ENCODE measurements at places on chromosomes 6 and 20. TPM values are rescaled to one million over a fixed set of nuclear protein-coding genes. Genes with fewer than 3 reads are reported as not detected.

GRCh38 chr20:24953621-24954133 lies 4.6 kb downstream of the CST7 start:
- no peak overlapping the region for H3K4me3 ChIP-seq
- H3K36me3 ChIP-seq: no peaks in the 10 kb centered on the region
- H3K27me3 ChIP-seq: no peaks in the 10 kb centered on the region
- no peaks in the 10 kb centered on the region for H3K4me1 ChIP-seq
- no peak overlapping the region for H3K27ac ChIP-seq
- no peak for DNase-seq

DNA sequence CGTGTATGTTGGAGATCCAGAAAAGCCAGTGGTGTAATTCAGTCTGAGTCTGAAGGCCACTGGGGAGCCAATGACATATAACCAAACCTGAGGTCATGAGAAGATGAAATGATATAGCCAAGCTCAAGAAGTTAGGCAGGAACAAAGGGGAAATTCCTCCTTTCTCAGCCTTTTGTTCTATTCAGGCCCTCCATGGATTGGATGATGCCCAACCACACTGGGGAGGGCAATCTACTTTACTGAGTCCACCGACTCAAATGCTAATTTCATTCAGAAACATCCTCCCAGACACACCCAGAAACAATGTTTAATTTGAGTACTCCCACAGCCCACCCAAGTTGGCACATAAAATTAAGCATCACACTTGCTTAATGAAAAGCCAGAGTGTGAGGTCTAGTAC lies 183.6 kb downstream of the GJA1 start:
- no peaks in the 10 kb centered on the region for H3K27me3 ChIP-seq
- no peak overlapping the region for H3K4me3 ChIP-seq
- H3K27ac ChIP-seq: no peak overlapping the region
- DNase-seq: no peak
- H3K36me3 ChIP-seq: no peaks in the 10 kb centered on the region

The ARMC2 gene
- polyA plus RNA-seq: 1.4 TPM

The GJA10 gene
- not detected for polyA plus RNA-seq

GRCh38 chr20:54452277-54452676 lies 23.1 kb upstream of the DOK5 start:
- no peak overlapping the region for H3K4me3 ChIP-seq
- no peaks in the 10 kb centered on the region for H3K27me3 ChIP-seq
- no peaks in the 10 kb centered on the region for H3K36me3 ChIP-seq

DNA sequence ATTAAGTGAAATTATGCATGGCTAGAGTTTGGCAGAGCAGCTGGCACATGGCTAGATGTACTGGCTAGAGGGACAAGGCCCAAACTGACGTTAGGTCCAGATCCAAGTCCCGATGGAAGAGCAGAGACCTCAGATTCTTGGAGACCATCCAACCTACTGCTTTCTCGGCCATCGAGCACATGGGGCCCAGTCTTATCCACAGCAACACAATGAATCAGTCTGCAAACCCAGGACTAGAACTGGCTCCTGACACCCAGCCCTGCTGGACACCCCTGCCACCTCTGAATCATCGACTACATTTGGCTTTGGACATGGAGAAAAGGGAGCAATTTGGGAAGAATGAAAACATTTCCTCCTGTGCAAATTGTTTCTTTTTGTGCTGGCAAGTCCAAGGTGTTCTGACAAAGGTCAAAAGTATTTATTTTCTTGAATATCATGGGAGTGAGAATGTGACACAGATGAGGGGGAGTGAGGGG lies 23.9 kb upstream of the YWHAB start:
- no peaks in the 10 kb centered on the region for H3K36me3 ChIP-seq
- H3K4me1 ChIP-seq: no peaks in the 10 kb centered on the region
- no peak overlapping the region for H3K27ac ChIP-seq
- H3K4me3 ChIP-seq: no peak overlapping the region
- peak; percentile 56 for DNase-seq
- H3K27me3 ChIP-seq: no peaks in the 10 kb centered on the region

The FRK gene
- 0.10 TPM for polyA plus RNA-seq

The PRSS16 gene
- polyA plus RNA-seq: not detected

- peaks cover 15% of the 10 kb centered on the region for H3K4me1 ChIP-seq
- no peak overlapping the region for H3K27ac ChIP-seq
- H3K27me3 ChIP-seq: no peaks in the 10 kb centered on the region
- no peak for DNase-seq
Observed at GRCh38 chr6:6709106-6709505, 120.6 kb downstream of the LY86 start.

- no peaks in the 10 kb centered on the region for H3K36me3 ChIP-seq
- no peak overlapping the region for H3K27ac ChIP-seq
- DNase-seq: no peak
- H3K4me3 ChIP-seq: no peak overlapping the region
- H3K27me3 ChIP-seq: no peaks in the 10 kb centered on the region
- no peaks in the 10 kb centered on the region for H3K4me1 ChIP-seq
Observed at GRCh38 chr6:16064671-16065072, 64.2 kb upstream of the MYLIP start.

- DNase-seq: no peak
- no peaks in the 10 kb centered on the region for H3K36me3 ChIP-seq
- H3K27ac ChIP-seq: no peak overlapping the region
- H3K27me3 ChIP-seq: no peaks in the 10 kb centered on the region
- no peaks in the 10 kb centered on the region for H3K4me1 ChIP-seq
Observed at GRCh38 chr6:1463751-1464426, 74.5 kb downstream of the FOXF2 start.

The TINAG gene
- polyA plus RNA-seq: 0.03 TPM

DNA sequence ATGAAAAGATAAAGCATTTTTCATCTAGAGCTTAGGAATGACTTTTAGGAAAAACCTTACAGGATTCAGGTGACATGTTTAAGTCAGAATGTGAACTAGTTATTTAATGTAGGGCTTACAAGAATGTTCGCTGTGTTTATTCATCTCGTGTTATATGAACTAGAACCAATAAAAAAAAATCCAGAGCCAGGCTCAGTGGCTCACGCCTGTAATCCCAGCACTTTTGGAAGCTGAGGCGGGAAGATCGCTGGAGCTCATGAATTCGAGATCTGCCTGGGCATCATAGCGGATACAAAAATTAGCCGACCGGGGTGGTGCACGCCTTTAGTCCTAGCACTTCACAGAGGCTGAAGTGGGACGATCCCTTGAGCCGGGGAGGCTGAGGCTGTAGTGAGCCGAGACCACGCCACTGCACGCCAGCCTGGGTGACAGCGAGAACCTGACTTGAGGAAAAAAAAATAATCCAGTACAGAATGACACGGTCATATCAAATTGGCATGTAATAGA lies 46.3 kb downstream of the OR2B2 start:
- peaks cover 28% of the 10 kb centered on the region for H3K4me1 ChIP-seq
- peak overlapping the region; percentile 71 for H3K4me3 ChIP-seq
- H3K27ac ChIP-seq: no peak overlapping the region
- H3K36me3 ChIP-seq: no peaks in the 10 kb centered on the region
- DNase-seq: no peak

GRCh38 chr6:158717341-158718330 lies 67.8 kb downstream of the SYTL3 start:
- no peaks in the 10 kb centered on the region for H3K27me3 ChIP-seq
- no peaks in the 10 kb centered on the region for H3K36me3 ChIP-seq
- H3K4me1 ChIP-seq: no peaks in the 10 kb centered on the region

DNA sequence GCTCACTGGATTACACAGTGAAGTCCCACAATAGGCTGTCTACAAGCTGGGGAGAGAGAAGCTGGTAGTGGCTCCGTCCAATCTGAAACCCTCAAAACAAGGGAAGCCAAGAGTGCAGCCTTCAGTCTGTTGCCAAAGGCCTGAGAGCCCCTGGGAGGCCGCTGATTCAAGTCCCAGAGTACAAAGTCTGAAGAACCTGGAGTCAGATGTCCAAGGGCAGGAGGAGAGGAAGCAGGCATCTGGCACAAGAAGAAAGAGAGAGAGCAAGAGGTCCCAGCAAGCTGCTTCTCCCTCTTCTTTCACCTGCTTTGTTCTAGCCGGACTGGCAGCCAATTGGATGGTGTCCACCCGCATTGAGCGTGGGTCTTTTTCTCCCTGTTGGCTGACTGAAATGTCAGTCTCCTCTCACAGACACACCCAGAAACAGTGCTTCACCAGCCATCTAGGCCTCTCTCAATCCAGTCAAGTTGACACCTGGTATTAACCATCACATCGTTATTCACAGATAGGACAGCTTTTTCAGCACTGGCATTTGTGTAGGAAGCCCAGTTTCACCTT lies 51.2 kb downstream of the CRYBG1 start:
- DNase-seq: no peak
- no peaks in the 10 kb centered on the region for H3K27me3 ChIP-seq
- H3K4me3 ChIP-seq: no peak overlapping the region
- H3K27ac ChIP-seq: no peak overlapping the region
- H3K36me3 ChIP-seq: no peaks in the 10 kb centered on the region
- H3K4me1 ChIP-seq: no peaks in the 10 kb centered on the region

DNA sequence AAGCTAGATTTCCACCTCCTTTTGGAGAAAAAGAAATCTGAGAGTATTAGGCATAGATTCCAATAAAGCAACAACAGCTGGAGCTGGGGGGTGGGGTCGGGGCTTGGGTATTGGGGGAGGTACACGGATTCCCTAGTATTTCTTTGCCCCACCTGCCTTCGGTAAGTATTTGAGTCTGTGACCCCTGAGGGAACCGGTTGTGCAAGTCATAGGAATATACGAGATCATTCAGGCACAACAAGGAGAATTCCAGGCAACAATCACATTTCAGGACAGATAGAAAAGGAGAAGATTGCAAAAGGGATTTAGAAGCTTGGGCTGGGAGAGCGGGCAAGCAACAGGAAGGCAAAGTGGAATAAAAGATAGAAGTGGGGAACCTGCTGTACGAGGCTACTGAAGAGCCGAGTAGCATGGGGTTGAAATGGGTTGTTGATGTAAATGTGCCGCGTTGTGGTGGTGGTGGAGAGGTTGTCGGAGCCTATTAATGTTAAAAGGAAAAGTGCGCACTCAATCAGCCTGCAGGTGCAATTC lies 148.9 kb downstream of the BCAS1 start:
- no peaks in the 10 kb centered on the region for H3K36me3 ChIP-seq
- no peak for DNase-seq
- H3K27me3 ChIP-seq: no peaks in the 10 kb centered on the region
- H3K4me1 ChIP-seq: no peaks in the 10 kb centered on the region

- no peak for DNase-seq
- H3K4me3 ChIP-seq: no peak overlapping the region
- no peaks in the 10 kb centered on the region for H3K27me3 ChIP-seq
- no peaks in the 10 kb centered on the region for H3K4me1 ChIP-seq
Observed at GRCh38 chr6:98593676-98594075, 240.7 kb upstream of the POU3F2 start.

GRCh38 chr20:11544029-11544678 lies 373.5 kb upstream of the BTBD3 start:
- H3K4me1 ChIP-seq: no peaks in the 10 kb centered on the region
- H3K27me3 ChIP-seq: no peaks in the 10 kb centered on the region
- no peak for DNase-seq
- no peak overlapping the region for H3K27ac ChIP-seq

The UNC93A gene
- not detected for polyA plus RNA-seq

The MYH7B gene
- polyA plus RNA-seq: 15.0 TPM

GRCh38 chr6:112014483-112014882 lies 39.4 kb upstream of the CCN6 start:
- no peaks in the 10 kb centered on the region for H3K36me3 ChIP-seq
- H3K27ac ChIP-seq: no peak overlapping the region
- no peaks in the 10 kb centered on the region for H3K27me3 ChIP-seq
- no peak for DNase-seq
- H3K4me3 ChIP-seq: no peak overlapping the region

DNA sequence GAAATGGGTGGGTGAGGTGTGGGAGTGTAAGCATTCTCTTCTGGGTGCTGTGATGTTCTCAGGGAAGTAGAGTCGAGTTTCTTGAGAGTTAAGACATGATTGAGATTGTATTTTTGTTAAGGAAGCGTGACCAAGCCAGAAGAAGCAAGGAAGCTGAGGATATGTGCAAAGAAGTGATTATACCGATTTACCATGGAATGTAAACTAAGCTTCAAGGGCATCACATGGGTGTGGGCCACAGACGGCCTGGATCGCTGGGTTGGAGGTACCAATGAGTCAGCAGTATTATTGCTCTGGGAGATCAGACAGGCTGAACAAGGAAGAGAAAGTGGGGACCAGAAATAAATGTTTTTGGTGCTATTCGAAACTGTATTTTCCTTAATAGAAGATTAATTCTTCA lies 184.1 kb upstream of the GMDS start:
- H3K27ac ChIP-seq: no peak overlapping the region
- peaks cover 4% of the 10 kb centered on the region for H3K4me1 ChIP-seq
- no peaks in the 10 kb centered on the region for H3K27me3 ChIP-seq
- H3K4me3 ChIP-seq: no peak overlapping the region
- no peak for DNase-seq
- no peaks in the 10 kb centered on the region for H3K36me3 ChIP-seq

The TAGAP gene
- 0.06 TPM for polyA plus RNA-seq

DNA sequence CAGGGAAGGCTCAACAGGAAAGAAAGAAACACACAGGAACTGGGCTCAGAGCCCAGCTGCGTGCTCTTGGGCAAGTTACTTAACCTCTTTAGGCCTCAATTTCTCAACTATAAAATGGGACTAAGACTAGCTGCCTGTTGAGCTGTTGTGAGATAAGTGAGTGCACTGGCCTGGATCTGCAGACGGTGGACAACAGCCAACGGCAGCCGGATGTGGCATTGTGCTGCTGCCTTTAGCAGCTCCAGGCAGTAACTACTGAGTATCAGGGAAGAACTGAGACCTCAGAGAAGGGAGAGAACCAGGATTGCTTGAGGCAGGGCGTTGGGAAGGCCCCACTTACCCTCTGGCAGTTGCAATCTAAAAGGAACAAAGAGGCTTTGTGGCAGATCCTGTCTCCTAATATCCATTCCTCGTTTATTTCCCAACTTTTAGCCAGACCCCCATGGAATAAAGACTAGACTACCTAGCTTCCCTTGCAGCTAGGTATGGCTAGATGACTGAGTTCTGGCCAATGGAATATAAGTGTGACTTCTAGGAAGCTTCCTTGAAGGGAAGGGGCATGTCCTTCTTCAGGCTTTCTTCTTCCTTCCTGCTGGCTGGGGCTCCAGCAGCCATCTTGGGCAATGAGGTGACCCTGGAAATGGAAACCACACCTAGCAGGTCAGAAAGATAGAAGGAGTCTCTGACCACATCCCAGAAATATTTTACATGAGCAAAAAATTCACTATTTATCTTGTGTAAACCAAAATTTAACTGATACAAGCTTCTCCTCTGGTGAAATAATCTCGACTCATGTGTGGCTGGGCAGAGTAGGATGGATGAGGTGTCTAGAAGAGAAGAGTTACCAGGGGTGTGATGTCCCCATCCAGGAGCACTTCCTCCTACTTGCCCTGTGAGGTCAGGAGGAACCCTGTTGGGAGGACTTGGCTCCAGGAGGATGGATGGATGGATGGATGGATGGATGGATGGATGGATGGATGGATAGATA lies 67.6 kb downstream of the MRPL14 start:
- DNase-seq: peak; percentile 55
- H3K36me3 ChIP-seq: no peaks in the 10 kb centered on the region
- H3K27ac ChIP-seq: peak overlapping the region; percentile 87
- no peak overlapping the region for H3K4me3 ChIP-seq
